Type B pancreatic cell (in vitro differentiated cells): ENCODE measurements at places on chromosomes 5 and 9. TPM values are rescaled to one million over a fixed set of nuclear protein-coding genes. Genes with fewer than 3 reads are reported as not detected.

The GPR151 gene
- total RNA-seq: not detected in 2 replicates

GRCh38 chr5:111320953-111321352, 96.8 kb downstream of the CAMK4 start:
- DNase-seq: no peak

DNA sequence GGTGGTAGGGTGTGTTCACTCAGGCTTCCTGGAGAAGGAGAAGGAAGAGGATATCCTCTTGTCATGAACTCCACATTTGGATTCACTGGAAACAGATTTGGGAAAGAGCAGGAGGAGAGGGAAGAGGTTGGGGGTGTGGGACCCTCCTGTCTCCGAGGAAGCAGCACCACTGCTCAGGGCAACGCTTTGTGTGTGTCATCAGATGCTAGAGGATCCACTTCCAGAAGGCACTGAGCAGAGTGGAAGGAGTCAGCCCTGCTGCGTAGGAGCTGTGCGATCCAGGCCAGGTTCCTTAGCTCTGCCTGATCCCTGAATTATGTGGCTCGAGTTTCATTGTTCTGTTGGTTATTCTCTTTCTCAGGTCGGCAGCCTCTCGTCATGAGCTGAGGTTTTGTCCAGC, 37.3 kb upstream of the TJP2 start:
- peak; percentile 32 for DNase-seq

The SNCB gene
- 0.97 TPM in 1 of 2 replicates, not detected in the other for total RNA-seq

GRCh38 chr5:148733601-148734438, 79.5 kb upstream of the HTR4 start:
- peak; percentile 74 for DNase-seq

The EIF4E1B gene
- total RNA-seq: not detected in 2 replicates

DNA sequence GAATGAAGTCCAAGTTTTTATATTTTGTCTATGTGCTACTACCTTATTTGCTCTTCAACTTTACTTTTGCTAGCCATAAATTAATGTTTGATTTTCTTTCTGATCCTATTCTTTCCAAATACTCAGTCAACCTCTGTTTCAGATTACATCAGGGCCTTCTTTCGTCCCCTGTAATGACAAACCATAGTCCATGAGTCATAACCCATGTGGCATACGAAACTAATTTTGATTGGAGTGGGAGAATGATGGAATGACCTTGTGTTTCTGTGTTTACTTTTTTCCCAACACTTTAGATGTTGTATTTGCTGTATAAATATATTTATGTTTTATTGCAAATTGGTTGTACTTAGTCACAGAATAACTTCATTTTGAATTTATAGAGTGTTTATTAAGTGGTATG, 1043.1 kb downstream of the DTWD2 start:
- no peak for DNase-seq

The DOCK8 gene
- total RNA-seq: 5.1 and 18.6 TPM in 2 replicates

DNA sequence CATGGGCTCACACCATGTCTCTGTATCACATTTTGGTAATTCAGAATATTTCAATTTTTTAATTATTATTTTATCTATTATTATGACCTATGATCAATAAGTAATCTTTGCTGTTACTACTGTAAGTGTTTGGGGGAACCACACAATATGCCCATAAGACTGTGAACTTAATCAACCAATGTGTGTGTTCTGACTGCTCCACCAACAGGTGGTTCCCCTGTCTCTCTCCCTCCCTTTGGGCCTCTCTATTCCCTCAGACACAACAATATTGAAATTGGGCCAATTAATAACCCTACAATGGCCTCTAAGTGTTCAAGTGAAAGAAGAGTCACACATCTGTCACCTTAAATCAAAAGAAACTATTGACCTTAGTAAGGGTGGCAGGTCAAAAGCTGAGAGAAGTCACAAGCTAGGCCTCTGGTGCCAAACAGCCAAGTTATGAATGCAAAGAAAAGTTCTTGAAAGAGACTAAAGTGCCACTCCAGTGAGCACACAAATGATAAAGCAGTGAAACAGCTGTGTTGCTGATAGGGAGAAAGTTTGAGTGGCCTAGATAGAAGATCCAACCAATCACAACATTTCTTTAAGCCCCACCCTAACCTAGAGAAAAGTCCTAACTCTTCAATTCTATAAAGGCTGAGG, 88.7 kb downstream of the DEPDC1B start:
- no peak for DNase-seq

The CCNJL gene
- total RNA-seq: 7.2 and 16.6 TPM in 2 replicates

- no peak for DNase-seq
These were observed 48.4 kb upstream of the FOXI1 start for GRCh38 chr5:170057311-170057710.

GRCh38 chr5:157184117-157184670, 3.6 kb downstream of the ITK start:
- no peak for DNase-seq

DNA sequence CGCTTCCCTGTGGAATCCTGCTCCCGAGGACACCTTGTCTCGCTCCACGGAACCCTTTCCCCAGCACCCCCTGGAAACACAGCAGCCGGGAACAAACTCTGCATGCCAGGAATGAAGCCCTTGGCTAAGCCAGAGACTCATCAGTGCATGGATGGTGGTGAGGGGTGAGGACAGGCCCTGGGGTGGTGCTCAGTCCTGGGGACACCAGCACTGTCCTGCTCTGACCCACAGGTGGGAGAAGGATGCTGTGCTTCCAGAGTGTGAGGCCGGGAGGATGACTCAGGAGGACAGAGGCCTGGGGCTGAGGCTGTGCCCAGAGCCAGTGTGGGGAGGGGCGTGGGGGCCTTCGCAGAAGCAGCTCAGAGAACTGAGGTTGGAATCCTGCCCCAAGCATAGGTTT, 11.2 kb upstream of the EGR1 start:
- no peak for DNase-seq

- no peak for DNase-seq
These were observed 592.3 kb downstream of the MAT2B start for GRCh38 chr5:164097749-164098148.

The BASP1 gene
- total RNA-seq: 131 and 197 TPM in 2 replicates

- DNase-seq: no peak
These were observed 672.4 kb upstream of the GRAMD2B start for GRCh38 chr5:125750861-125751186.

GRCh38 chr5:66871651-66872050, 275.5 kb downstream of the MAST4 start:
- no peak for DNase-seq

- no peak for DNase-seq
These were observed 68.8 kb downstream of the ITGA1 start for GRCh38 chr5:52856564-52856963.

The NPR3 gene
- 13.7 and 116 TPM in 2 replicates for total RNA-seq

GRCh38 chr5:1930501-1930879, 47.8 kb upstream of the IRX4 start:
- DNase-seq: no peak

GRCh38 chr9:109013679-109014607, 644 bp upstream of the CTNNAL1 start:
- no peak for DNase-seq

The FAM221B gene
- 1.1 TPM in 1 of 2 replicates, not detected in the other for total RNA-seq

- DNase-seq: no peak
These were observed 146.0 kb downstream of the LIFR start for GRCh38 chr5:38410304-38410990.

The RAPGEF6 gene
- 15.6 and 23.4 TPM in 2 replicates for total RNA-seq

GRCh38 chr5:54844905-54845566, 140.4 kb downstream of the ESM1 start:
- no peak for DNase-seq

- DNase-seq: no peak
These were observed 10.2 kb downstream of the MAPK9 start for GRCh38 chr5:180281706-180282105.

The PCDHGA6 gene
- 0.41 and 0.86 TPM in 2 replicates for total RNA-seq

The NMRK1 gene
- 7.5 and 8.2 TPM in 2 replicates for total RNA-seq

The REEP2 gene
- total RNA-seq: 7.8 and 31.0 TPM in 2 replicates

The C5orf58 gene
- total RNA-seq: not detected in 2 replicates

DNA sequence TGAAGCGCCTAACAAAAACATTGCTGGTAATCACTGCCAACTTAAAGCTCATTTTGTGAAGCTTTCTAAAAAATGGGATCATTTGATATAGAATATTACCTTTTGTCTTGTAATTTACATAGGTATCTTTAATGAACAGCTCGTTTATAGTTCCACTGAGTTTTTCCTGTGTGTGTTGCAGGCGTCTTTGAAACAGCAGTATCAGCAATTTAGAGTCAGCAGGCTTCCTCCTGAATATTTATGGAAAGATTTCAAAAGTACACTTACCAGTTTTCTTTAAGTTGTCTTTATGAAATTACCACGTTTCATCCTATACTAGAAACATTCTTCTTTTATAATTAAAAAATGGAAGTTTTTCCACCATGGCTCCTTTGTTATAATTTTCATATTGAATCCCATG, 140.3 kb upstream of the GRIN3A start:
- DNase-seq: no peak

DNA sequence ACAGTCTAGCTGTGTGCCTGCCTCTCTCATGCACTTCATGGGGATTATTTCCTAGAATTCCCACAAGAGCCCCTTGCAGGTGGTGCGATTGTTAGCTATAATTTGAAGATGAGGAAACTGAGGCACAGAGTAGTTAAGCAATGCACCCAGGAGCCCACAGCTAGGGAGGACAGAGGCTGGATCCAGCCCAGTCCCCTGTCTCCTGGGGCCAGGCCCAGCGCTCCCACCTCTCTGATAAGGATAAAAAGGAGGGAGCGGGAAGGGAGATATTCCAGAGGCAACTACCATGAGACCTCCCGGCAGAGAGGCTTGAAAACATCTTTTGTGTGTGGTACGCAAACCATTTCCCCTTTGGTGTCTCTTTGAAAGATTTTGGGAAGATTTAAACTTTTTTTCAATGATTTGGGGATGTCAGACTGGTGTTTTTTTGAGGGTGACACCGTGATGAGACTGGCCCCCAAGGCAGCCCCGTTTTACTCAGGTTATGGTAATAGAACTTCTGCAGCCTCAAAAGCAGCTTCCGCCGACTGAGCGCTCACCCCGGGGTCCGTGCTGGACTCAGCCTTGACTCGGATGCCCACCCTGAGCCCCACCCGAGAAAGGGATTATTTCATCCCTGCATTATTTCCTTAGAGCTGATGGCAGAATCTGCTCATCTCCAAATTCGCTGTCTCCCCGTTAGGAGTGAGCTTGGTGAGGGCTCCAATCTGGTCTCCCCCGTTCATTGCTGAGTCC, 144.7 kb upstream of the IER5L start:
- DNase-seq: no peak
